ENCODE measurements at places on chromosomes 4 and X.

DNA sequence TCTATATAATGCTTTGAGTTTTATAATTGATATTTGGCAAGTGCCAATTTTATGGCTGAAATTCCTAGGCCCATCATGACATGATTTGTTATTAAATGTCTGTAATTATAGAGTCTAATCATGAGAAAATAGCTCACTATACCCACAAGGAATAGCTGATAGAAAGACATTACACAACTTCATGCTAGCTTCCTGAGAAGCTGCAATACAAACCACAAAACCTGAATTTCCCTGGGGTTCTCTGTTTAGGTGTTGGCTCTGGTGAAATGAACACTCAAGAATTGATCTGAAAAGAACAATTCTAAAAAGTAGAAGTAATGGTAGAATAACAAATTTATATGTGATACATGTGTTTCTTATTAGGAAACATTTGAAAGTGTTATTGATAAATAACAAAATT lies 169.6 kb downstream of the GASK1B start:
- H3K4me3 ChIP-seq: no peak overlapping the region
- H3K27ac ChIP-seq: no peak overlapping the region
- H3K36me3 ChIP-seq: no peaks in the 10 kb centered on the region
- H3K4me1 ChIP-seq: peaks cover 6% of the 10 kb centered on the region

DNA sequence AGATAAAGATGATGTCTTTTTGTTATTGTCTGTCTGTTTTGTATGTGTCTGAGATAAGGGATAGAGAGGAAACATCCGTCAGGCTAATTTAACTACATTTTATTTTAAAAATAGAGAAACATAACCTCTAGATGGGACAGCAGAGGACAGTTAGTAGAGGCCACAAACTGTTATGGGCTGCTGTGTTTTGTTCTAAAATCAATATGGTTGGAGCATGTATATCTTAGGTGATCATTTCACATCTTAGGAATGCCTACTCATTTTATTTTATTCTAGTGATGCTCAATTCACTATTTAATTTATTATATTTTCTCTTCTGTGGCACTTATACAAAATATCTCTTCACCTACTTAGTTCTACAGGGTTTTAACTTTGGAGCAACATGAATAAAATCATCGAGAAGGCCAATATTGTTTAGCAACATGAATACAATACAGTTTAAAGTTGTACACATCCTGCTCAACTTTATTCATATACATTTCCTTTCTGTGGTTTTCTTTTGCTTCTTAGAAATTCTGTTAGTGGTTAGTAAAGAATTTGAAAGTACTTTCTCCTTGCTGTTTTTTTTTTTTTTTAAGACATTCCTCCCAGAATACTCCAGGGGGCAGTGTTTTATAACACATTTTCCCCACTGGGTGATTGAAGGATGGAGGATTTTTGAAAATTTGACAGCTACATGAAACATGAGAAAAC lies 392.9 kb downstream of the UNC5C start:
- DNase-seq: no peak
- no peak overlapping the region for H3K27ac ChIP-seq
- H3K4me3 ChIP-seq: no peak overlapping the region
- H3K27me3 ChIP-seq: no peaks in the 10 kb centered on the region

DNA sequence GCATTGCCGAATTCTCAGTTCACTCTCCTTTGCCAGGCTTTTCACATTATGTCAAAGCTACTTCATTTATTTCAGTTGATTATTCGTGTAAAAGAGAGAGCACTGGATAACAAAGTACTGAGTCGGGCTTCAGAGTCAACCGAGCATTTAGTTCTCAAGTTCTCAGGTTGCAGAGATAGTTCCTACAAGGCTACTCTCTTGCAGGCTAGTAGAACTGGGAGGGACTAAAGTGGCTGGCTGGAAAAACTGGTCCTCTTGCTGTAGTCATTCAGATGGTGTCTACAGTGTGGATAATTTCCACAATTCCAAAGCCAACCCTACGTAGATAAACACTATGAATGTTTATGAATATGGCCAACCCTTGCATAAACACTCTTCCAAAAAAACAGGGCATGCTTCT lies 4.6 kb upstream of the CCNG2 start:
- no peaks in the 10 kb centered on the region for H3K27me3 ChIP-seq
- peaks cover 11% of the 10 kb centered on the region for H3K4me1 ChIP-seq
- no peak overlapping the region for H3K27ac ChIP-seq

DNA sequence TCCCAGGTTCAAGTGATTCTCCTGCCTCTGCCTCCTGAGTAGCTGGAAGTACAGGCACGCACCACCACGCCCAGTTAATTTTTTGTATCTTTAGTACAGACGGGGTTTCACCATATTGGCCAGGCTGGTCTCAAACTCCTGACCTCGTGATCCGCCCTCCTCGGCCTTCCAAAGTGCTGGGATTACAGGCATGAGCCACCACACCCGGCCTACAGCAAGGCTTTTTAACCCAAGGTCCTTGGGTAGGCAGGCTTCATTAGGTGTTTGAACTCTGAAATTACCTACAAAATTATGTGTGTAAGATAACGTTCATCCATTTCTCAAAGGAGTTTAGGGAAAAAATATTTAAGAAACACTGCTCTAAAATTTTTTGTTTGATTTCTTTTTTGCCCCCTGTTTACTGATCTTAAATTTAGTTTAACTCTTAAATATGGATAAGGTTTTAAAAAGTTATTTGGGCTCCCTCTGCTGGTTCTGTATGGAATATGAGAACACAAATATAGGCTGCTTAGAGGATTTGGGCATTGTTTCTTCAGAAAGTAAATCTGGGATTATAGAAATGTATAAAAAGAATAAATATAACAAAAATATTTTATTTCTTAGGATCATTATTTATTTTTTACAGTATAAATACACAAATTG lies 92.8 kb downstream of the CBR4 start:
- H3K36me3 ChIP-seq: peaks cover 4% of the 10 kb centered on the region
- H3K27ac ChIP-seq: peak overlapping the region; percentile 46
- H3K27me3 ChIP-seq: no peaks in the 10 kb centered on the region
- no peak overlapping the region for H3K4me3 ChIP-seq

DNA sequence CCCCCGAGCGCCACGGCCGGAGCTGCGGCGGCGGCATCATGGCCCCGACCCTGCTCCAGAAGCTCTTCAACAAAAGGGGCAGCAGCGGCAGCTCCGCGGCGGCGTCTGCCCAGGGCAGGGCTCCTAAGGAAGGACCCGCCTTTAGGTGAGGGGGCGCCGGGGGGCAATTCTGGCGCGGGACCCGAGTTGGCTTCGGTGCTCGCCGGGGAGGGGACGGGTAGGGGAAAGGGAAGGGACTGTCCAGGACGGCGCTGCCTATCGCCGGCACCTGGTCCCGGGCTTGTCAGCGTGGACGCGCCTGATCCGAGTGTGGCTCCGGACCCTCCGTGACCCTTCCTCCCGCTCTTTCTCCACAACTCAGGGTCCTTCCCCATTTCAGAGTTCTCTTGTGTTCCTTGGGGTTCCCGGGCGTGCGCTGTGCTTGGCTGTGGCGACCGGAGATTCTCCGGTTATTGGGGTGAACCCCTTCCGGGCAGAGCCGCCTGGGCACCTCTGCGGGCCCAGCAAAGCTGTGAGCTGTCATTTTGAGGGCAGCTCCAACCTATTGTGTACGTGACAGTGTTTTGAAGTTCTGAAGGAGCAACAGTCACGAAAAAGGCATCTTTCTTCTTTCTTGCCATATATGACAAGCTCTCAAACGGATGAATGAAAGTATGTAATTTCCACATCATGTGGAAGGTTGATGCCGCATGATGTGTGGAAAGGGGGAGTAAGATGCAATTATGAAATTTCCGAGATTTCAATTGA lies 522 bp downstream of the FNIP2 start:
- H3K27ac ChIP-seq: peak overlapping the region; percentile 96
- H3K36me3 ChIP-seq: no peaks in the 10 kb centered on the region
- DNase-seq: peak; percentile 53
- H3K4me1 ChIP-seq: peaks cover 50% of the 10 kb centered on the region
- H3K27me3 ChIP-seq: no peaks in the 10 kb centered on the region

- peaks cover 5% of the 10 kb centered on the region for H3K4me1 ChIP-seq
- DNase-seq: no peak
- no peak overlapping the region for H3K27ac ChIP-seq
- no peaks in the 10 kb centered on the region for H3K36me3 ChIP-seq
Observed at GRCh38 chr4:921830-922331, 10.2 kb downstream of the GAK start.

GRCh38 chrX:110435196-110435595 lies 76.5 kb downstream of the RTL9 start:
- H3K27me3 ChIP-seq: no peaks in the 10 kb centered on the region
- H3K36me3 ChIP-seq: no peaks in the 10 kb centered on the region
- H3K27ac ChIP-seq: no peak overlapping the region
- DNase-seq: no peak
- no peaks in the 10 kb centered on the region for H3K4me1 ChIP-seq
- H3K4me3 ChIP-seq: no peak overlapping the region

GRCh38 chrX:22373766-22374165 lies 101.1 kb downstream of the CBLL2 start:
- no peaks in the 10 kb centered on the region for H3K4me1 ChIP-seq
- H3K27ac ChIP-seq: no peak overlapping the region
- no peak for DNase-seq
- H3K27me3 ChIP-seq: no peaks in the 10 kb centered on the region
- H3K4me3 ChIP-seq: no peak overlapping the region
- no peaks in the 10 kb centered on the region for H3K36me3 ChIP-seq

- no peaks in the 10 kb centered on the region for H3K36me3 ChIP-seq
- no peaks in the 10 kb centered on the region for H3K4me1 ChIP-seq
- H3K27me3 ChIP-seq: no peaks in the 10 kb centered on the region
Observed at GRCh38 chr4:163587867-163588266, 93.4 kb downstream of the TMA16 start.

DNA sequence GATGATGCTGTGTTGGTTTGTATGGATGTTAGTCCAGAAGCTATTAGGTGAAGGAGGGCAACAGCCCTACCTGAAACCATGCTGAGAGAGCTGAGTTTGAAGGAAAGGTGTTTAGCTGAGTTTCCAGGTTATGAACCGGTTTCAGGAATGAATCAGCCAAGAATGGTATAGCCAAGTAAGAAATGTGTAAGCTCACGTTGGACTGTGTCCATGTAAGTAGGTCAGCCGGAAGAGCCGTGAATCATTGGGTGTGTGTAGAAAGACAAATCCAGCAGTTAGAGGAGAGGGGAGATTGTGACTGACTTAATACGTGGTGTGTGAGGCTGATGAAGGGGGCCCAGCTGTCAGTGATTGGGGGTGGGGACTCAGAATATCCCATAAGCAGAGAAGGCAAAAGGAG lies 77.2 kb upstream of the SPIN4 start:
- no peak overlapping the region for H3K27ac ChIP-seq
- no peak for DNase-seq
- H3K36me3 ChIP-seq: no peaks in the 10 kb centered on the region
- H3K27me3 ChIP-seq: peaks cover 4% of the 10 kb centered on the region

GRCh38 chr4:76651616-76652015 lies 216.6 kb downstream of the SHROOM3 start:
- no peak overlapping the region for H3K27ac ChIP-seq
- H3K36me3 ChIP-seq: no peaks in the 10 kb centered on the region
- DNase-seq: no peak
- H3K4me3 ChIP-seq: no peak overlapping the region
